ENCODE measurements at places on chromosomes 16 and 17. TPM values are rescaled to one million over a fixed set of nuclear protein-coding genes. Genes with fewer than 3 reads are reported as not detected.

Gene ABR
- total RNA-seq = 144 TPM

Gene NOG
- 0.25 TPM for total RNA-seq

Gene COG7
- total RNA-seq = 18.0 TPM

Gene CHST6
- not detected for total RNA-seq

Gene CACNG5
- total RNA-seq = not detected

GRCh38 chr17:50815400-50815799 lies 20.0 kb upstream of the WFIKKN2 start:
- no peak overlapping the region for H3K4me3 ChIP-seq
- H3K4me1 ChIP-seq = peaks cover 19% of the 10 kb centered on the region
- H3K27me3 ChIP-seq = peaks cover 29% of the 10 kb centered on the region
- DNase-seq = no peak
- no peaks in the 10 kb centered on the region for H3K36me3 ChIP-seq
- H3K27ac ChIP-seq = no peak overlapping the region

DNA sequence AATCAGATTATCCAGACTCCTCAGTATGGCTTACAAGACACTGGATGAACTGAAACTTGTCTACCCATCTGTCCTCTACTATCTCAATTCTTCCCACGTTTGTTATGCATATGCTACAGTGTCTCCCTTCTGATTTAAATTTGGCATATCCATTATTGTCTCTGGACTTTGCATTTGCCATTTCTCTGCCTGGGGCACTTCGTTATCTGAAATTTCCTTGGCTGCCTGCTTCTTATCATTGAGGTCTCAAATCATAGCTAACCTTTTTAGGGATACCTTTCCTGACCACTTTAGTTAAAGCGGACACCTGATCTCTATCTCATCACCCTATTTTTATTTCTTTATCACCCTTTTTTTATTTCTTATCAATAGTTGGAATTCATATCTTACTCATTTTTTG lies 853.4 kb downstream of the KCNJ2 start:
- no peak overlapping the region for H3K27ac ChIP-seq
- H3K4me3 ChIP-seq = no peak overlapping the region
- H3K27me3 ChIP-seq = no peaks in the 10 kb centered on the region
- DNase-seq = no peak

DNA sequence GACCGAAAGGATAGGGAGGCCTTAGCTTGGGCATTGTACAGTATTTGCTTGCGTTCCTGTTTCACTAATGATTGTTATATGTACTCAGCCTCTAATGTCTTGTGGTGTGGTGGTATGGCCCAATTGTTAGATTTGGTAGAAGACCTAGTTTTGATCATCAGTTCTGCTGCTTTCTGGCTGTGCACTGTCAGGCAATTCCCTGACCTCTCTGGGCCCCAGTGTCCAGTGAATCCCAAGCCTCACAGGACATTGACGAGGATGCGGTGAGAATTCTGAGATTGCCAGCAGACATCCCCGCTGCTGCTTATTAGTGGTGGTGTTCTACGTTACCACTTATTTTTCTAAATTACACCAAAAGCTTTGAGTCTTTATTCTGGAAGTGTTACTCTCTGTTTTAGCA lies 195.2 kb downstream of the SNX29 start:
- no peak for DNase-seq
- H3K27ac ChIP-seq = no peak overlapping the region
- H3K4me1 ChIP-seq = no peaks in the 10 kb centered on the region
- H3K36me3 ChIP-seq = no peaks in the 10 kb centered on the region
- no peak overlapping the region for H3K4me3 ChIP-seq

DNA sequence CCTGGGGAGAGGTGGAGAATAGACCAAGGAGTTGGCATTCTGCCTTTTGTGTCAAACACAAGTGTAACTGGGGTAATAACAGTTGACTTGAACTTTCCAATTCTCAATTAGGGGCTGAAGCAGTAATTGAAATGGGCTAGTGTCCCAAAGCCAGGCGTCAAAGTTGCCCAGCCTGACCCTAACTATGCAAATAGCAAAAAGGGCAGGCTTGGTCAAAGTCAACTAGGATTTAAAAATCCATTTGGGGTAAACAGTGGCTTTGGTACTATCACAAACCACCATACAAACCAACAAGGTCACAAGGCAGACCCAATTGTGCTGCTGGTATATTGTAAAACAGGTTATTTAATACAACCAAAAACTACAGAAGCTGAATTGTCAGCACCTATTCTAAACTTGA lies 18.0 kb downstream of the NFE2L1 start:
- H3K4me1 ChIP-seq = peaks cover 2% of the 10 kb centered on the region
- peaks cover 47% of the 10 kb centered on the region for H3K36me3 ChIP-seq
- H3K4me3 ChIP-seq = no peak overlapping the region
- no peak overlapping the region for H3K27ac ChIP-seq

DNA sequence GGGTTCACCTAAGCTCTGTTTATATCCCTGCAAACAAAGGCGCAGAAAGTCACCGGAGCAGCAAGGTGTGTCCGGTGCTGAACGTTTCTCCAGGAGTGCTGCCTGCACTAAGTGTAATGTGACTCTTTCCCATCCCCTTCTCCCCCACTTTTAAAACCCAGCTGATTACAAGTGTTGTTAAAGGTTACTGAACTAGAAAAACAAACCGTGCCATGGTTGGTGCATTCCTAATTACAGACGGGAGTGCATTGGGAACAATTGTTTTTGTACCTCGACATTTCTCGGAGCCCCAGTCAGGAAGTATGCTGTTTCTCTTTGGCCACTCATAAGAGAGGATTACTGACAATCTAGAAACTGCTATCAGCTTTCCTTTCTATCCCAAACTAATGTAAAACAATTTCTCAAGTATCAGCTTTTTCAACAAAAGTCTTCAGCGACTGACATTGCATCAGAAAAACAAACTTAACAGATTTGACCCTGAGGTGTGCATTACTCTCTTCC lies 441.0 kb upstream of the SALL1 start:
- H3K36me3 ChIP-seq = no peaks in the 10 kb centered on the region
- no peaks in the 10 kb centered on the region for H3K4me1 ChIP-seq
- H3K4me3 ChIP-seq = no peak overlapping the region
- DNase-seq = no peak
- no peak overlapping the region for H3K27ac ChIP-seq

DNA sequence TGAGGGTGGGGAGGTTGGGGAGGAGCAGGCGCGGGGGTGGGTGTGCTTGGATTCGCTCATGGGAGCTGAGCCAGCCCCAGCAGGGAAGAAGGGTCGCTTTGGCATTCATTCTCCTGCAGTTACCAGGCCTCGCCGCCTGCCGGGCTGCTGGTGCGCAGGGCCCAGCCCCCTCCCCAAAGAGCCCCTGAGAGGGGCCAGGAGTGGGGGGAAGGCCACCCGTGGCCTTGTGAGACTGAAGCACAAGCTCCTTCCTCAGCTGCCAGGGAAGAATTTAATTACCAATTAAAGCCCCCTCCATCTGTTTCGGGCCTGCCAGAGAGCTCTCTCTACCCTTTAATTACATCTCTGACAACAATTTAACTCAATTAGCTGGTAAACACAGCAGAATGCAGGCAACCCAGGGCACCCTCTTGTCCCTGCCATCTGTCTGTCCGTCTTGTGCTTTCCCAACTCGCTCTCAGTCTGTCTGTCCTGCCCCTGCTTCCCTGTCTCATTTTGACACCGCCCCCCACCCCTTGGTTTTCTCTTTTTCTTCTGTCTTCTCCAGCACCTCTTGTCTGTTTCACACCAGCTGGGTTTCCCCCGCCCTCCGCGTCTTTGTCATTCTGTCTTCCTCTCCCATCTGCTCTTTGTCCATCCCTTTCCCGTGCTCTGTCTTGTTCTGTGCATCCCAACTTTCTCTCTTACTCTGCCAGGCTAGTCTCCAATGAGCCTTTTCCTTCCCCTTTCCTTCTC lies 32.7 kb downstream of the CDK5RAP3 start:
- no peaks in the 10 kb centered on the region for H3K36me3 ChIP-seq
- peaks cover 25% of the 10 kb centered on the region for H3K4me1 ChIP-seq
- H3K27me3 ChIP-seq = peaks cover 29% of the 10 kb centered on the region
- no peak overlapping the region for H3K4me3 ChIP-seq
- DNase-seq = no peak
- no peak overlapping the region for H3K27ac ChIP-seq

DNA sequence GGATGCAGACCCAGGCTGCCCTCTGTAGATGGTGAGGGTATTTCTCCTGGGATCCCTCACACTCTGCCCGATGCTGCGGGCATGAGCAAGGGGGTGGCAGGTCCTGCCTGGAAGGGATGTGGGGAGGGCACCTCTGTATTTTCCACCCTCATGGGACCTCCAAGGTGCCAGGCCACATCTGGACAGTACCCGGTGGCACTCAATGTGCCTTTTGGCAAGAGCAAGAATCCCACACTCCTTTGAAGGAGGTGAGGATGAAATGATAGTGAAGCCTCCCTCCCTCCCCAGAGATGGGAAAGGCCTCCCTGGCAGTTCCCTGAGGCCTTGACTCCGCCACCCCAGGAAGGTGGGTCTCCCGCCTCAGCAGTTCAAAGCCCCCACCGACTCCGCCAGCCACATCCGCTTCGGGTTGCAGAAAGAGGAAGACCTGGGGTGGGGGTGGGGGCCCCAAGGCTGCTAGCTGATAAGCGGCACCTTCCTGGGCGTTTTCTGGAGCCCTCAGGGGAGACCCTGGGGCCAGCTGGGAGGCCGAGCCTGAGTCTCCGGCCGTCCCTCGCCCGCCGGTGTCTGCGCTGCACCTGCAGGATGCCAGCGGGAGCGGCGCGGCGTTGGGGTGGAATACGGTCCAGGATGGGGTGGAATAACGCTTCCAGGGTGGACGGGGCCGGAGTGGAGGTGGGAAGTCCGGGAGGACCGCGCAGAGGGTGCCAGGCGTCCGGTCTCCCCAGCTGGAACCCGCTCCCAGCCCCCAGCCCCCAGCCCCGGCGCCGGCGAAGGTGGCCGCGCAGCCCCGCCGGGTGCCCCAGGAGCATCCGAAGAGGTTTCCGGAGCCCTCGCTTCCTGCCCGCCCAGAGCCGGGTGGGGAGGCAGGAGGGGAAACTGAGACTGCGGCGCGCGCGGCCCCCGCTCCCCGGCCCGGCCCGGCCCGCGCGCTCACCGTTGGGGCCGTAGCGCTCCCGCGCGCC lies 718 bp downstream of the ATP2A3 start:
- peak; percentile 82 for DNase-seq
- H3K27me3 ChIP-seq = peaks cover 3% of the 10 kb centered on the region
- H3K27ac ChIP-seq = peak overlapping the region; percentile 81
- H3K4me1 ChIP-seq = peaks cover 56% of the 10 kb centered on the region

GRCh38 chr16:16149710-16150116 lies 73.6 kb downstream of the ABCC6 start:
- no peak overlapping the region for H3K4me3 ChIP-seq
- peaks cover 2% of the 10 kb centered on the region for H3K27me3 ChIP-seq
- H3K4me1 ChIP-seq = no peaks in the 10 kb centered on the region
- peaks cover 4% of the 10 kb centered on the region for H3K36me3 ChIP-seq
- no peak for DNase-seq

- H3K36me3 ChIP-seq = no peaks in the 10 kb centered on the region
- peaks cover 46% of the 10 kb centered on the region for H3K4me1 ChIP-seq
- H3K27me3 ChIP-seq = peaks cover 11% of the 10 kb centered on the region
Measured at GRCh38 chr16:85612191-85612800, 826 bp upstream of the GSE1 start.

GRCh38 chr16:31499928-31500327 lies 8.3 kb downstream of the RUSF1 start:
- H3K36me3 ChIP-seq = peaks cover 17% of the 10 kb centered on the region
- peaks cover 8% of the 10 kb centered on the region for H3K4me1 ChIP-seq
- no peaks in the 10 kb centered on the region for H3K27me3 ChIP-seq
- no peak overlapping the region for H3K27ac ChIP-seq
- no peak for DNase-seq

DNA sequence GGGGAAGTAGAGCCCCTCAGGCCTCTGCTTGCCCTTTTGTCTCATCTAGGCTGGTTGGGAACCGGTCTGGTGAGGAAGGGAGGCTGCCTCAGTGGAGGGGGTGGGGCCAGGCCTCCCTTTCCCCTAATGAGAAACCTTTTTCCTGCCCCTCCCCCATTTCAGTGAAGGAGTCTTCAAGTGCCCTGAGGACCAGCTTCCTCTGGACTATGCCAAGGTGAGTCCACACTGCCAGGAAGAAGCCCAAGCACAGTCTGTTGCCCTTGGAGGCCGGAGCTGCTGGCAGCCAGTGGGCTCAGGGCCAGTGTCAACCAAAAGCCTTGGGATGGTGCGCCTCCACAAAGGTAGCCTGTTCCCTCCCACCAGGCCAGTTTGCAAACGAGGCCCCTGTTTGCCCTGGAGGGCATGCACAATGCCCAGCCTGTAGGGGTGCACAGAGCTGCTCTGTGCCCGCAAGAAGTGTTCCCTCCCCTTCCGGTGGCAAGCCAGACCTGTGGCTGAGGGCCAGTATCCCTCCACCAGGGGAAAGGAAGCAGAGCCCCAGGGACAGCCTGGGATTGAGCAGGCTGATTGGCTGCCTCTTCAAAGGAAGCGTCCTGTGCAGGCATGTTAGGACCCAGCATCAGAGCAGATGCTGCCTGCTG lies 3.4 kb downstream of the TRAF4 start:
- H3K4me3 ChIP-seq = no peak overlapping the region
- H3K36me3 ChIP-seq = peaks cover 35% of the 10 kb centered on the region
- H3K27me3 ChIP-seq = no peaks in the 10 kb centered on the region
- no peak for DNase-seq
- H3K27ac ChIP-seq = no peak overlapping the region

GRCh38 chr17:50095626-50096037 lies 481 bp downstream of the PDK2 start:
- H3K36me3 ChIP-seq = peaks cover 3% of the 10 kb centered on the region
- peak overlapping the region; percentile 76 for H3K27ac ChIP-seq
- peaks cover 23% of the 10 kb centered on the region for H3K4me1 ChIP-seq
- H3K27me3 ChIP-seq = no peaks in the 10 kb centered on the region
- no peak for DNase-seq

DNA sequence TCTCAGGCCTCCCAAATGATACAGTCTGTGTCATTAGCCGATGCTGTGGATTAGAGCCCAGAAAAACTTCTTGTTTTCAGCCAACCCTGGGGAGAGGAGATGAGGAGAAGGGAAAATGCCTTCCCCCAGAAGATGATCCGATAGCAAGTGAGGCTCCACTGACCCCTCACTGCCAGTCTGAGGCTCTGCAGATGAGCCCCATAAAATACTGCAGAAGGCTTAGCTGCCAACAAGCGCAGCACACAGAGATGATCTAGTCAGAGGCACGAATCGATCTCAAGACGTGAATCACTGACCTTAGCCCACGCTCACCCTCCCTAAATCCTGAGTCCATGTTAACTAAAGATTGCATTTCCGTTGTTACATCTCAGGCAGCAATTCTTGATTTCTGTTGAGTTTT lies 31.5 kb downstream of the SALL1 start:
- H3K27me3 ChIP-seq = peaks cover 12% of the 10 kb centered on the region
- no peak overlapping the region for H3K4me3 ChIP-seq
- no peaks in the 10 kb centered on the region for H3K4me1 ChIP-seq
- H3K27ac ChIP-seq = no peak overlapping the region
